Mesendoderm (in vitro differentiated cells): ENCODE measurements at places on chromosomes 1 and 21.

GRCh38 chr1:84382127-84382526 lies 16.2 kb upstream of the DNASE2B start:
- DNase-seq = peak; percentile 9

DNA sequence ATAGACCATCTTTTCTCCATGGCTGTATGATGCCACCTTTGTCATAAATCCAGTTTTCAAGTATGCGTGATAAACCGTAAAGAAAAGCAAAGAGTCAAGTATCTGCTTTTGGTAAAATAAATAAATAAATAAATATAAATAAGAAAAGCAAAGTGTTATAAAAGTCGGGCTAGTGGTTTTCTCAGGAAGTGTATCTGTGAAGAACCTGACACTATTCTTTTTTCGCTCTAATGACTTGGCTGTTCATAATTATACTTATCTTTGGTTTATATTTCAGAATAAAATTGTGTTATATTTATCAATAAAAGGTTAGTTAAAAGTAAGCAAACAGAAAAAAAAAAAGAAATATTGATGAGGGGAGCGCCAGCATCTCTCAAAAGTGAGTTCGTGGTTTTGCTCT lies 594 bp upstream of the EXO5 start:
- no peak for DNase-seq

GRCh38 chr1:9589144-9589718 lies 520 bp downstream of the TMEM201 start:
- peak; percentile 43 for DNase-seq

GRCh38 chr1:154206196-154206595 lies at the start of gene CFAP141:
Gene CFAP141 (minus strand): TSS chr1:154206333. CDS start chr1:154206307, 26 bp downstream.
- DNase-seq = peak; percentile 73

- DNase-seq = no peak
Observed at GRCh38 chr1:26121854-26122773, 10.5 kb downstream of the PDIK1L start.

GRCh38 chr1:6658359-6659060 lies 33.8 kb downstream of the THAP3 start:
- no peak for DNase-seq

GRCh38 chr1:12539705-12540579 lies 78.1 kb downstream of the DHRS3 start:
- DNase-seq = peak; percentile 93

- no peak for DNase-seq
Observed at GRCh38 chr21:27275294-27275927, 308.5 kb upstream of the ADAMTS5 start.

DNA sequence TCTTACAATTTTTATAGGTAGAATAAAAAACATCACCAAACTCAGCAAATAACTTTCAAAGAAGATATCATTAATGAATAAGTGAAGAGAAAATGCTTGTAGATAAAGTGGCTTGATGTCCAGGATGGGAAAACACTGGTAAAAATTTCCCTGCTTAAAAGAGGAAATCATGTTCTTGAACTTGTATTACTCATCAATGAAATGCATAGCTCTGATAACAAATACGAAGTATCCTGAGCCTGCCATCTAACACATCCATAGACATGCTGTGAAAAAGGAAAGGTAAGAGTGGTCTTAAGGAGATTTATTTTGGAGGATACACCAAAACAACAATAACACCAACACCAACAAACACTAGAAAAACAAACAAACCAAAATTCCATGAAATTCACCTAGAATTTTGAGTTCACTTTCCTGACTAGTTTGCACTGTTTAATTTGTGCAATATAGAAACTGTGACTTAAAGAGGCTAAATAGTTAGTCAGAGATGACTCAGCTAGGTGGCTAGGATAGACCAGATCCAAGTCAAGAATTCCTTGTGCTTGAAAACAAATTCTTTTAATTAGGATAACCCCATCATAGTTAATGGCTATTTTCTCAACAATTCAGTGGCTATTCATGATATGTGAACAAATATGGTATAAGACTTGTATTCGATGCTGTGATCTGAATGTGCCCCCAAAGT lies 179.8 kb upstream of the KCNK2 start:
- no peak for DNase-seq

GRCh38 chr1:161185282-161185682 lies 8.0 kb upstream of the B4GALT3 start:
- no peak for DNase-seq

- no peak for DNase-seq
Observed at GRCh38 chr1:172005856-172006255, 164.6 kb downstream of the DNM3 start.

DNA sequence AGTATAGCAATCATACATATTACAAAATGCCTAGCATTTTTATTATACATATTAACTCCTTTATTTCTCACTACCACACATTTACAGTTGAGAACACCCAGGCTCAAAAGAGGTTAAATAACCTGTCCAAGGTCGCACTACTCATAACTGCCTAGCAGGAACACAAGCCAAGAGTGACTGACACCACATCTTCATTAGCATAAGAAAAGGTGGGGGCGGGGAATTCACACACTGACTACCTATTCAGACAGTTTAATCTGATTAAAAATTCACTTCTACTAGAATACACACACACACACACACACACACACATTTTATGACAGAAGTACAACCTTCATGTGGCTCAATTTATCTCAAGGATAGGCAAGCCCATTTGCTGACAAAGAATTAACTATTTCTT lies 77.8 kb upstream of the CACHD1 start:
- peak; percentile 68 for DNase-seq

GRCh38 chr1:240342251-240342625 lies 250.6 kb downstream of the FMN2 start:
- DNase-seq = no peak

DNA sequence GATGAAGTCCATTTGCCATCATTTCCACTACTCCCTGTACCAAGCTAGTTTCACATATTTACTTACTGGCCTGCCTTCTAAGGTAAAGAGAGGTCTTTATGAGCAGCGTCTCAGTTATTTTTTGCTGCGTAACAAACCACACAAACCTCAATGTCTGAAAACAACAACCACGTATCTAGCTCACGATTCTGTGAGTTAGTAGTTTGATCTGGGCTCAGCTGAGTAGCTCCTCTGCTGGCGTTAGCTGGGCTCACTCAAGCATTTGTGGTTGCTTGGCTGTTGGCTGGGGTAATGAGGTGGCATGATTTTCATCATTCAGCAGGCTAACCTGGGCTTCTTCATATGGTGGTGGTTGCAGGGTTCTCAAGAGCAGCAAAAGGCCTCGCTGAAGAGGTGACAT lies 225.4 kb downstream of the FOXD2 start:
- no peak for DNase-seq

- DNase-seq = no peak
Observed at GRCh38 chr1:82019508-82019907, 218.8 kb downstream of the ADGRL2 start.

- no peak for DNase-seq
Observed at GRCh38 chr1:240319998-240320397, 228.3 kb downstream of the FMN2 start.

- DNase-seq = no peak
Observed at GRCh38 chr1:57882072-57882471, 458.2 kb upstream of the DAB1 start.

DNA sequence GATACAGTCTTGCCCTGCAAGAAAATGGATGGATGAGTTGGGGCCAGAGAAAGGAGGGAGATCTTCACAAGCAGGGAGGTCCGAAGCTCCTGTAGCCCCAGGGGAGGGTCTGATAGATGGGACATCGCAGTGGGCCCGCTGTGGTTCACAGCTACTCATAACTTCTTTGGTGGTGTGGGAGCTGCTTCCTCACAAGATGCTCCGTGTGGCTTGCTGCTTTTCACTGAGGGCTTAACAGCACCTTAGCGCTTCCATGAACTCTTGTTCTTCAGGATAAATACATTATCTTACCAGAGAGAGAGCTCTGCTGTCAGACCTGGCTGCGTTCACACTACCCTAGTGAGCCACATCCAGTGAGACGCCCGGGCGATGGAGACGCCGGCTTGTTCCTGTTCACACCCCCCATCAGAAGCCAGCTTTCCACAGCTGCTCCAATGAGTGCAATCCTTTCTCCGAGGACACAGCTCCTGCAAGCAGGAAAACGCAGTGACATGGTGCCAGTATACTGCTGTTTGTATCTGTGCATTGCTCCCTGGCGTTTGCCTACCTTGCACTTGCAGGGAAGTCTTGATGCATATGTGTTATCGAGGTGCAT lies 599.8 kb downstream of the AJAP1 start:
- no peak for DNase-seq

GRCh38 chr1:220810963-220811362 lies 24.2 kb downstream of the MTARC1 start:
- peak; percentile 46 for DNase-seq

GRCh38 chr1:175307160-175307559 lies 114.6 kb upstream of the KIAA0040 start:
- DNase-seq = no peak

- no peak for DNase-seq
Observed at GRCh38 chr1:25571522-25571970, 28.1 kb downstream of the LDLRAP1 start.

DNA sequence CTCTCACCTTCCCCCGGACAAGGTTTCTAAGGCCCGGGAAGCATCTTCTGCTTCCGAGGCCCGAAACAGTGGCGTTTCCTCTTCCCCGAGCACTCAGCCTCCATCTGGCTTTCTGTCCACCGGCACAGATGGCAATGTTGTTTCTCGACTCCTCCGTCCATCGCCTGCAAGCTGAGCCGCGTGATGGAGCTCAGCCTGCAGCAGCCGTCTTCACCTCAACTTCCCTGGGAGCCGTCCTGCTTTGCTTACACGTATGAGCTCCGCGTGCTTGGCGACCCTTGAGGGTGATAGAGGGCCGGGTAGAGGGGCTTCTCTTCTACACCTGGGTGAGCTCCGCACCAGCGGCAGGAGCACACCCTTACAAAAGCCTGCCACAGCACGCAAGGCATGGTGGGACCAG lies 80.4 kb downstream of the AJAP1 start:
- no peak for DNase-seq

- no peak for DNase-seq
Observed at GRCh38 chr21:24939291-24939690, 668.0 kb downstream of the MRPL39 start.

DNA sequence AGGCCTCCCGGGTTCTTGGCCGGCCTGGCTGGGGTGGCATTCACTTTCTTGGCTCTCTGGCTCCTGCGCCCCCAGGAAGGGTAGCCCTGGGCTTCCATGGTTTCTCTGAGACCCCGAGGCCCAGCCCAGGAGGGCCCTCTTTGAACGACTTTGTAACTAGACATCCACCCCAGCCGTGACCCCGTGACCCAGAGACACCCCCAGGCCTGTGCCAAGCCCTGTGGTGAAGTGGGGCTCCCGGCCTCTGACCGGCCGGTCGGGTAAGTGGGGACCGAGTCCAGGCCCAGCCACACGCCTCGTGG lies 64.0 kb downstream of the COL18A1 start:
- DNase-seq = no peak

- peak; percentile 11 for DNase-seq
Observed at GRCh38 chr1:113760102-113761080, 1.1 kb upstream of the PHTF1 start.

GRCh38 chr1:36132029-36132428 lies 7.0 kb upstream of the COL8A2 start:
- no peak for DNase-seq

- peak; percentile 88 for DNase-seq
Observed at GRCh38 chr1:44842862-44843655, at the start of gene PTCH2. Gene PTCH2 (minus strand): TSS chr1:44843253. CDS start chr1:44842932, 321 bp downstream.

- no peak for DNase-seq
Observed at GRCh38 chr1:118688891-118689290, 299.3 kb downstream of the TBX15 start.

GRCh38 chr1:201011616-201012015 lies 11.9 kb downstream of the KIF21B start:
- DNase-seq = no peak

DNA sequence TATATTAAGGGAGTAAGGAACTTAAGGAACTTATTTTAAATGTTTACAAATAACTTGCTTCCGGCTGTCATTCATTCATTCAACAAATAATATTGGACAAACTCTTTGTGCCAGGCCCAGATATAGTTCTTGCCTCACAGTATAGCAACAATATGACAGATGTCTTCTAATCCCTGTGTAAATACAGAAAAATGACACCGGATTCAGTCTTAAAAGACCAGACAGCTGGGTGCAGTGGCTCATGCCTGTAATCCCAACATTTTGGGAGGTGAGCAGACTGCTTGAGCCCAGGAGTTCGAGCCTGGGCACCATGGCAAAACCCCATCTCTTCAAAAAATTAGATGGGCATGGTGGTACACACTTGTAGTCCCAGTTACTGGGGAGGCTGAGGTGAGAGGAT lies 23.7 kb downstream of the EIF2B3 start:
- no peak for DNase-seq

DNA sequence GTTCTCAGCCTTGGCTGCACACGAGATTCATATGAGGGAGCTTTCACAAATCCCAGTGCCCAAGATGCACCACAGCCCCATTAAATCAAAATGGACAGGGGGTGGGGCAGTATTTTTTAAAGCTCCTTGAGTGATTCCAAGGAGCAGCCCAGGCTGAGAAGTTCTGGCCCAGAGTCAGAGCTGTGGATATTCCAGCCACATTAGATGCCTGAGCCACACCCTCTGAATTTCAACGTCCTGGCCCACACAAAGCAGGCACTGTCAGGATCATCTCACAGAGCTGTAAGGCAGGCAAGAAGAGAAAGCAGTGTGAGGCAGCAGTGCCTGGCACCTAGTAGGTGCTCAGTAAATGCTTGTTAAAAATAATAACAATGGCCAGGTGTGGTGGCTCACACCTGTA lies 37.4 kb downstream of the PAX7 start:
- no peak for DNase-seq

DNA sequence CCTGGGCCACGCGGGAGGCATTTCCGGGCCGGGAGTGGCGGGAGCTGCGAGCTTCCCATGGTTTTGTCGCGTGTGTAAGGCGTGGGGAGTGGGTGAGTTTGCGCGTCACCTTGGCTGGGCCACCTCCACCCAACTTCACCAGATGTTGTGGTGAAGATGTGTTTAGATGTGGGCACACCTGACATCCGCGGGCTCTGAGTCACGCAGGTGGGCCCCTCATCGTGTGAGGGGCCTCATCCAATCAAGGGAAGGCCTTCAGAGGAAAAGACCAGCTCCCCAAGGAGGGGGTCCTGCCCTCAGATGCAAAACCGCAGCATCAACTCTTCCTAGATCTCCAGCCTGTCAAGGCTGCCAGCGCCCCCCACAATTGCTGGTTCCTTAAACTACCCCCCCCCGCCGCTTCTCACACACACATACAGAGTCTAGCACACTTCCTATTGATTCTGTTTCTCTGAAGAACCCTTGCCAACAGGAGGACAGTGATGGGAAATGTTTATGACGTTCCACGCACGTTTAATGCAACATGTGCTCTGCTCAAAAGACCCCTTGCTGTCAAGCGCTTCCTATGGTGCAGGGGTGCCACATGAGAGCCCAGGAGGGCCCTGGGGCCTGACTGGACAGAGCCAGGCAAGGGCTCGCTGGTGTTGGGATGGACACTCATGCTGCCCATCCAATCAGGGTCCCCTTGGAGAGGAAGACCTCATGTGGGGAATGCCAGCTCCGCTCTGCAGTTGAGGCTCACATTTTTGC lies 11.9 kb downstream of the ACTRT2 start:
- DNase-seq = no peak

GRCh38 chr1:79662596-79662995 lies 656.1 kb upstream of the ADGRL4 start:
- no peak for DNase-seq
